ENCODE measurements at places on chromosomes 7 and 10.

- peak; percentile 50 for DNase-seq
Measured at GRCh38 chr10:97708976-97709946, 4.3 kb upstream of the MARVELD1 start.

- DNase-seq = no peak
Measured at GRCh38 chr10:124619195-124619594, 125.0 kb downstream of the FAM53B start.

DNA sequence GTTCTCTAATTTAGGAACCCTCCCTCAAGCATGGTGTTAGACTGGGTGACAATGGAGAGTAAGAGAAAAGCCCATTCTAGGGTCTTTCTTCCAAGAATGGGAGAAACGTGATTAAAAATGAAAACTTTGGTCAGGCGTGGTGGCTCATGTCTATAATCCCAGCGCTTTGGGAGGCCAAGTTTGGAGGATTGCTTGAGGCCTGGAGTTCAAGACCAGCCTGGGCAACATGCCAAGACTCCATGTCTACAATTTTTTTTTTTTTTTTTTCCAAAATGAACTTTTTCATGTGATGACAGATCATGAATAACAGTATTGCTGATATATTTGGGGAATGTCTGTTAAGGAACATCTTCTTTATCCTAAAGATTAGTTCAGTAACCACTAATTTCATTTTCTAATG lies 194.6 kb downstream of the MLLT10 start:
- DNase-seq = no peak

DNA sequence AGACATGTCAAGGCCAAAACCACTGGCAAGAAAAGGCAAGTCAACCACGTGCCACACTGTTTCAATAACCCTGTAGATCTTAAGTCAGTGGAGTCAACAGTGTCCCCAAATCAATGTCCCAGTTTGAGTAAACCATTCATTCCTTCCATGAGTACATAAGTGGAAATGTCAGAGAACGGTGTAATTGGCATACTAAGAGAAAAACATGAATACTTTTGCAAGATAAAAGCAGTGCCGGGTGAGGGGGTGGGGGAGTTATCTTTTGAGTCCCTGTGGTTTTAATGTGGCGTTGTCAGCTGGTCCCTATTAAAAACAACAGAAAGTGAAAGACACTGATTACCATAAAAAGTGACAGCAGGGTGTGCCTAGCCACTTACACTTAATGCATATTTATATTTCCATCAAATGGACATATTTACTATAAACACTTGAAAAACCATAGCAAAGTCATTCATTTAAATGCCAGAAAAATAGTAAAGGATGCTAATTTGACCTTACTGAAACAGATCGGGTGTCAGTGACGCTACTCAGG lies 37.8 kb downstream of the RSU1 start:
- DNase-seq = no peak

DNA sequence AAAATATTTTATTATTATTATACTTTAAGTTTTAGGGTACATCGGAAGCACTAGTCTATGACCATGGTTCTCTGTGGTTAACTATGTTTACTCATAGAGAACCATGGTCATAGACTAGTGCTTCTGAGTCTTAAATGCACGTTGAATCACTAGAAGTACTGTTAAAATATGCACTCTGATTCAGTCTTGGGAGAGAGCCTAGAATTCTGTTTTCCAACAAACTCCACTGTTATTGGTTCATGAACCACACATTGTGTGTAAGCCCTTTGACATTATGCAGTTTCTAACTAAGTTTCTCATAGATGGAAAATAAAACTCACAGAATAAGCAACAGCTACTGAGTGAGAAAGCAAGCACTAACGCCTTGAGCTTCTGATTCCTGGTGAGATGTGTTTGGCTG lies 1120.6 kb downstream of the SORCS1 start:
- DNase-seq = no peak

- DNase-seq = no peak
Measured at GRCh38 chr10:72321248-72322029, 33.3 kb downstream of the DNAJB12 start.

DNA sequence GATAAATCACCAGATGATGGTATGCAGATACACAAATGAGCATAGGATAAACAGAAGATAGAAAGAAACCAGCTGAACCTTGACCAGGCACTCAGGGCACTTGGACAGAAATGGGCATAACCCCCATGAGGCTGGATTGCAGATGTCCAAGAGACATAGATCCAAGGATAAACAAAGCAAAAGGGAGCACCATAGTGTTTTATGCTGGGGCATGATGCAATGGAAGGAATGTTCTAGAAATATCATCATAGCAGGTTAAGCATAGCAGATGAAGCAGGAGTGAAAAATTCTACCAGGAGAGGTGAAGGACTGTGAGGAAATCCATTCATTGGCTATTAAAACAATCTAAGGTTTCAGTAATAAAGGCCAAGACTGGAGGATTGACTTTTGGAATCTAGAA lies 70.5 kb upstream of the TES start:
- DNase-seq = no peak

GRCh38 chr7:47782022-47782421 lies 166.2 kb downstream of the PKD1L1 start:
- no peak for DNase-seq

GRCh38 chr7:38731215-38731614 lies 100.0 kb upstream of the AMPH start:
- DNase-seq = no peak

- DNase-seq = no peak
Measured at GRCh38 chr10:129890170-129890569, 73.9 kb downstream of the EBF3 start.

GRCh38 chr7:922334-923107 lies 32.0 kb downstream of the ADAP1 start:
- DNase-seq = peak; percentile 54

GRCh38 chr10:63348245-63348850 lies 117.4 kb downstream of the JMJD1C start:
- DNase-seq = no peak

- DNase-seq = no peak
Measured at GRCh38 chr10:132856869-132857524, 71.0 kb upstream of the NKX6-2 start.

GRCh38 chr10:18501198-18501597 lies 150.2 kb downstream of the NSUN6 start:
- no peak for DNase-seq

DNA sequence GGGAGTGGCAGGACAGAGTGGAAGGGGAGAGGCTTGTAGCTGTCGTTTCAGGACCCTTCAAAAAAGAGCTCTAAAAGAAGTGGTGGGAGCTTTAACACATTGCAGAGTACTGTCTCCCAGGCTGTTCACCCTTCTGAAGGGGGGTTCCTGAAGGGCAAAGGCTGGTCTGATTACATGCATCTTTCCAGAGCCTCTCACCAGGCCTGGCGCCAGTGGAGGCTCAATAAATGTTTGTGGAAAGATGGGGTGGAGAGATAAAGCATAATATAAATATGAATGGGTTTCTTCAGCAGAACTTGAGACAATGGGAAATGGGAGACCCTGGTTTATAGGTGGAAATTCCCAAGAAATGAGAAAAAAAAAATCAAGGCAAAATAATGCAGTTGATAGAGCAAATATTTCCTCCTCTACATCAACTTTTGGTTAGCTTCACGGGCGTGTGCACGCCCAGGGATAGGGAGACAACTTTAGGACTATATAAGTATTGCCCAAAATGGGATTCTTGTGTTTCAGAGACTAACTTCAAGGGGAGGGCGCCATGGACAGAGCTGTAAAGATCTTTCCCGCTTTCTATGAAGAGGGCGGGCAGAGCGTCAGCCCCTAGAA lies 613 bp upstream of the BUB3 start:
- DNase-seq = no peak

DNA sequence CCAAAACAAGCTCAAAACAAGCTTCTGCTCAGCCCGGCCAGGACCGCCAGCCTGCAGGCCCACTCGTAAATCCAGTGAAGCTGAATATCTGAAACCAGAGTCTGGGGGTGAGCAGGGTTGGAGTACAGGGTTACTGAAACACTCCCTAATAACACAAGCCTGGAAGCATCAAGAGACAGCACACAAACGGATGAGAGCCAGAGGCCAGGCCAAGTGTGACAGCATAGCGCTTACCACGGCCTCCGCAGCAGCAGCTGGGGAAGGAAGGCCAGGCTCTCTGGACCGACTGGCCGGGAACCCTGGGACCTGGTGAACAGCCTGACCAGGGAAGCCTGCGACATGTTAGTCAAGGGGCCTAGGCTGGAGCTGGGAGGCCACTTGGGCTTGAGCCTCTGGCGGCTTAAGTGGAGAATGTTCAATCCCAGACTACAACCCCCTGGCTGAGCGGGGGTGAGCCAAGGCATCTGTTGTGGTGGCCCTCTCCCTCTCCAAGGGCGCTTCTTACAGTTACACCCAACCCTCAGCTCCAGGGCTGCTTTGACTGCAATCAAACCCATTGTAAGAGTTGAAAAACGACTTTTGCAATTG lies 21.7 kb upstream of the RNF32 start:
- no peak for DNase-seq

- DNase-seq = no peak
Measured at GRCh38 chr10:101766753-101767599, 8.9 kb downstream of the FGF8 start.

DNA sequence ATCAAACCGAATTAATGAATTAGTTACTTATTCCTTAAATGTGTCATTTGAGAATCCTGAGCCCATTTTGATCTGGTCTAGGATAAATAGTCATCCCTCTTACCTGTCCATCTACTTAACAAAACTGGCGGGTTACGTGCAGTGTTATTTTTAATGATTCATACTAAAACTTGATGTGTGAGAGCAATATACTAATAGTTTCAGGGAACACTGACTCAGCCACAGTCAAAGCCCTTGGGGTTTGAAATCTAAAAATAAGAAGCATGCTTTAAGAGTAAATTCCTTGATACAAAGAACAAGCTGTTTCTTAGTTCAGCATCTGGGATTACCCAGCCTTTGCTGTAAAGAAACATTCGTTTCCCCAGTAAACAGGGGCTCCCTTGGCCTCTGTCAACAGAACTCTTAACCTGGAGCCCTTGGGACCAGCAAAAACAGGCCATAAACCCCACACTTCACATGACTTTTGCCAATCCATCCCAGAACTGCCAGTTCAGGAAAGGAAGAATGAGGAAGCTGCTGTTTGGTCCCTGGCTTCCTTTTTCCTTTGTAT lies 370.6 kb upstream of the IGFBP3 start:
- no peak for DNase-seq

- no peak for DNase-seq
Measured at GRCh38 chr10:104614245-104614831, 26.8 kb upstream of the SORCS3 start.

DNA sequence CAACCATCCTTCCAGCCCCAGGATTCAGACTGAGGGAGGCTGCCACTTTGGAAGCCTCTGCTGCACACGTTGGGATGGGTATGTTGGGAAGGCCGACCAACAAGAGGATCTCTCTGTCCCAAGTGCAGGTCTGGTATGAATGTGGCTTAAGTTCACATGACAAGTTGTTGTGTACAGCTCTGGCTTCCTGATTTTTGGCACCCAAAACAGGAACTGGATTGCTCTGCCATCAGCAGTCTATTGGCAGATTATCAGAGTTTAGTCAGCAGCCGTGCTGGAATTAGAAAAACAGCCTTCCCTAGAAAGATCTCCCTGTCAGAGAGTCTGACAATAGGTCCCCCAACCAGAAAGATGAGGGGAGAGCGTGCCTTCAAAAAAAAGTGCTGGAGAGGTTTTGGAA lies 66.9 kb downstream of the GOLGA7B start:
- DNase-seq = no peak

DNA sequence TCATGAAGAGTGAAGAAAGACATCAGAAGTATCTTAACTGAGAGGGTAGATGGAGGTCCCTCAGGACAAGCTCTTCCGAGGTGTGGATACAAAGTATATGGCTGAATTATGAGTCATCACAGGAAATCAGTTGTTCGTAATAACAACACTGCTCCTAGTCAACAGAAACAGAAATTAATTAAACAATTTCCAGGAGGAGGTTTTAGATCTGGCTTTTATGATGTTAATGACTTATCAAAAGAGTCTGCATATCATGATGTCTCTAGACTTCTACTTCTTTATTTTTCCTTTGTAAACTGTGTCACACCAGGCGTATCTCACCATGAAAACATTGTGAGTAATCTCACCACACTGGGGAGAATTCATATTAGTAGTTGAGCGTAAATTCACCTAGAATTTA lies 31.2 kb downstream of the OSBPL3 start:
- DNase-seq = no peak

DNA sequence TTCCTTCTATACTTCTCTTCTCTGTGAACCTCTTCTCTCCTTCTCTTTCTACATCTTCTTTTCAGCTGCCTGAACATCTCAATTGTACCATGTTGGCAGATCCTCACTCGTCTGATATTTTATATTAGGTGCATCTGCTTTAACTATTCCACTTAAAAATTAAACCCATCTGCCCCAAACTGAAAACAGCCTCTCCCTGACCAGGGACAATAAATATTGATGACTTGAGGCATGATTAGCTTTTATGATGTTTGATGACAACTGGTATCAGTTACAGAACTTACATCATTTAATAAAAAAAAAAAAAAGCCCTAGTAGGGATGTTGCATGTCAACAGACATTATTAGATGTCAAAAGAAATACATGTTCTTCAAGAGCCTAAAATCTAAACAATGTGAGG lies 79.8 kb upstream of the HABP2 start:
- no peak for DNase-seq

DNA sequence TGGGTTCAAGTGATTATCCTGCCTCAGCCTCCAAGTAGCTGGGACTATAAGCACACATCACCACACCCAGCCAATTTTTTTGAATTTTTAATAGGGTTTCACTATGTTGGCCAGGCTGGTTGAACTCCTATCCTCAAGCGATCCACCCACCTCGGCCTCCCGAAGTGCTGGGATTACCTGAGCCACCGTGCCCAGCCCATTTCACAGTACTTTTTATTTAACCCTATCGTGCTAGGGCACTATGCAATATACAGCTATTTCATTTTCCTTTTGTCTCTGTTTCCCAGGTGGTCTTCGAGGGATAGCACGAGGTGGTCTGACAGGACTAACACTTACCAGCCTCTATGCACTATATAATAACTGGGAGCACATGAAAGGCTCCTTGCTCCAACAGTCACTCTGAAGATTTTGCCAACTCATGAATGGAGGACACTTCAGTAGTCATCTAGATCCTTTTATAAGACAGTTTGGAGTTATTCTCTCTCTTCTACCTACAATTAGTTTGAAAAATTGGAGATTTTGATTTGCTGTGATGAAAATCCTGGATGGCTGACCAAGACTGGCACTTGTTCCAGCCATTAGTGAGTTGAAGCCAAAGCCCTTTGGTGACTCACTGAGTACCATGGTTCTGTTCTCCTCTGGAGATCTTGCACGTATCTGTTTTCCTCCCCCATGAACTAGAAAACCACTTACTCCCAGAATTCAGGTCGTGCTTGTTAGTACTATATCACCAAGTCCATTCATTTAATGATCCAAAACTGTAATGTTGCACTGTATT lies 27.3 kb downstream of the NCOA4 start:
- no peak for DNase-seq

GRCh38 chr10:6047847-6048246 lies 14.3 kb downstream of the IL2RA start:
- no peak for DNase-seq

GRCh38 chr7:150481922-150482321 lies 31.5 kb downstream of the GIMAP8 start:
- DNase-seq = no peak

GRCh38 chr7:124720195-124720594 lies 45.4 kb downstream of the GPR37 start:
- DNase-seq = no peak

GRCh38 chr7:2972835-2973161 lies 70.9 kb downstream of the CARD11 start:
- DNase-seq = no peak

Measured in posterior cingulate gyrus (tissue), 11 donors.